ENCODE measurements at places on chromosomes 13 and 19. TPM values are rescaled to one million over a fixed set of nuclear protein-coding genes. Genes with fewer than 3 reads are reported as not detected.

Gene TEKTIP1
- total RNA-seq, result not detected

Gene PABPC3
- total RNA-seq, result 0.14 TPM

Gene IGFL3
- total RNA-seq, result not detected

Gene FXYD3
- 0.54 TPM for total RNA-seq

Gene ZNF541
- total RNA-seq, result not detected

Gene SPC24
- total RNA-seq, result 20.2 TPM

Gene LYPD5
- total RNA-seq, result 0.32 TPM

Gene IZUMO2
- not detected for total RNA-seq

Gene ADGRE3
- not detected for total RNA-seq

Gene ZNF320
- total RNA-seq, result not detected

Gene INSR
- total RNA-seq, result 2.5 TPM

Gene PNMA8A
- 9.1 TPM for total RNA-seq

Gene FGF22
- total RNA-seq, result 0.26 TPM

Gene MATK
- total RNA-seq, result 1.3 TPM

Gene IGSF23
- total RNA-seq, result 0.19 TPM

Gene ITM2B
- total RNA-seq, result 171 TPM

Gene IGFL2
- 1.3 TPM for total RNA-seq

Gene COL5A3
- 3.8 TPM for total RNA-seq

Gene CHAMP1
- total RNA-seq, result 29.7 TPM

Gene JSRP1
- total RNA-seq, result 0.12 TPM

Gene KLK13
- total RNA-seq, result not detected

Gene PRTN3
- total RNA-seq, result 0.24 TPM

Gene TSHZ3
- total RNA-seq, result 2.3 TPM

Gene PLK5
- not detected for total RNA-seq

Gene PTGIR
- not detected for total RNA-seq

Gene MBD3L4
- total RNA-seq, result not detected

Gene MAG
- total RNA-seq, result not detected

Gene ZNF93
- total RNA-seq, result not detected

Gene PSG3
- total RNA-seq, result 0.07 TPM

Gene PSPN
- 0.97 TPM for total RNA-seq

Gene CD37
- total RNA-seq, result not detected

Gene FOSB
- 8.7 TPM for total RNA-seq

Gene TMPRSS9
- not detected for total RNA-seq

Gene GRIN2D
- 7.8 TPM for total RNA-seq

Gene C13orf42
- total RNA-seq, result not detected

Gene FUT6
- total RNA-seq, result not detected

Gene TUBA3C
- total RNA-seq, result not detected

Gene ZNF790
- total RNA-seq, result 0.15 TPM

Gene RETN
- total RNA-seq, result not detected

Gene ZGLP1
- 1.5 TPM for total RNA-seq

Gene LIG1
- 59.2 TPM for total RNA-seq

Gene PRSS57
- 0.14 TPM for total RNA-seq

Gene C19orf67
- not detected for total RNA-seq

Gene TMC4
- 0.94 TPM for total RNA-seq

Gene PLIN4
- total RNA-seq, result 0.05 TPM

Gene HSD17B14
- total RNA-seq, result 12.5 TPM
